ENCODE measurements at places on chromosomes 16 and 17.
A peak's percentile ranks its signal among the peaks of the same experiment; 100 is the strongest.

DNA sequence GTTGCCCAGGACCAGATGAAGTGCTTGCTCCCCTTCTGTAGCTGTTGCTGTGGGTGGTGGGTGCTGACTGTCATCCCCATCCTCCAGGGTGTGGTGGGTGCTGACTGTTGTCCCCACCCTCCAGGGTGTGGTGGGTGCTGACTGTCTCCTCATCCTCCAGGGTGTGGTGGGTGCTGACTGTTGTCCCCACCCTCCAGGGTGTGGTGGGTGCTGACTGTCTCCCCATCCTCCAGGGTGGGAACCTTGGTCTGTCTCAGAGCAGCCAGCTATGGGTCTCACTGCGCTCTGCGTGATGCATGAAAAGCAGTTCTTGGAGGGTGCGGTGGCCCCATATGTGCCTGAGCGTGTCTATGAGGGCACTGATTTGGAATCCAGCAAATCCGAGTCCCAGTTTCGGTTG lies 163.8 kb downstream of the RPTOR start:
- no peak for DNase-seq

GRCh38 chr16:88974916-88975215 lies 2.1 kb downstream of the CBFA2T3 start:
- no peak for DNase-seq

GRCh38 chr17:68972119-68972704 lies 17.0 kb upstream of the ABCA8 start:
- peak; percentile 62 for DNase-seq

- DNase-seq, result no peak
Observed at GRCh38 chr17:45200701-45201100, 21.0 kb upstream of the FMNL1 start.

- no peak for DNase-seq
Observed at GRCh38 chr17:83078378-83079351, 744 bp upstream of the METRNL start.

DNA sequence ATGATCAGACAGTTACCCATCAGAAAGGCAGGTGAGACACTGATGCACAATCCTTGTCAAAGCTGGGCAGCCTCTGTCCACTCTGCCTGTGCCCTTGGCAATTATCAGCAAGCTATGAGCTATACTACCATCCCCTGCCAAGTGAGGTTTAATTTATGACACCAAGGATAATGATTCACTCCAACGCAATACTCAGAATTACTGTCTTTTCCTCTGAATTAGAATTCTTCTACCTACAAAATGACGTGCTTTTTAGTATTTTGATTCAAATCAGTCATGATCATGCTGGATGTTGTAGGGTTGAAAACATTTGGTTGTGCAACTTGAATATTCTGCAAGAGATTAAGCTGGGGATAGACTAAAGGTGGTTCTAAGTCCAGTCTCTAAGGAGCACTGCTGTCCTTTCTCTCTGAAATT lies 116.8 kb upstream of the SOX9 start:
- DNase-seq, result peak; percentile 63

DNA sequence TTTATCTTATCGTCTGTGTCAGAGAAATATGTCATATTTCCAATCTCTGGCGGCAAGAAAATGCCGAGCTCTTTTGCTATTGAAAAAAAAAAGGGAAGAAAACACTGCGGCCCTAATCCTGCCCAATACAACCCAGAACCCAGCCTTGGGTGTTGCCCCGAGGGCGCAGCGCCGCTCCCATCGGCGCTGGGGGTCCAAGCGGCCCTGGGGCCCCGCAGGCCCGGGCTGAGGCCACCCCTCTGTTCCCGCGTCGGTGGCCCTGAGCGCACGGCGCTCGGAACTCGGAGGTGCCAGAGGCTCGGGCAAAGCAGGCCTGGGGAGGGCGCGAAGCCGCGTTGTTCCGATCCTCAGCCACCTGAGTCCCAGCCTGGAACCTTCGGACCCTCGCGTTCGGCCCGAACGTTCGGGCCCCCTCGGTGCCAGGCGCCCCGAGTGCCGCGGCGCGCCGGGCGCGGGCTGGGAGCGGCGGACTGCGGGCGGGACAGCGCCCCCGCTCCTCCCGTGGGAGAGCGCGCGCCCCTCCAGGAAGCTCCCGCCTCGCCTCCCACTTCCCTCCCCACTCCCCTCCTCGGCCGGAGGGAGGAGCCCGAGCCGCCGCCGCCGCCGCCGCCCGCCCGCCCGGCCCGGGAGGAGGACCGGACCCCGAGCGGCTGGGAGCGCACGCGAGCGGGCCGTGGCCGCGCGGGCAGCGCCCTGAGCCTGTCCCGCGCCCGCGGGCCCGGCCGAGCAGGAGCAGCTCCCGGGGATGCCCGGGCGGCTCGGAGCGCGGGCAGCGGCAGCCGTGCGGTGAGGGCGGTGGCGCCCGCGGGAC lies at the start of gene CPNE2:
Gene CPNE2 (plus strand): TSS at position 609 of the 811 bp plus-strand sequence. CDS start 18,160 bp downstream, outside the sequence.
- peak; percentile 29 for DNase-seq

DNA sequence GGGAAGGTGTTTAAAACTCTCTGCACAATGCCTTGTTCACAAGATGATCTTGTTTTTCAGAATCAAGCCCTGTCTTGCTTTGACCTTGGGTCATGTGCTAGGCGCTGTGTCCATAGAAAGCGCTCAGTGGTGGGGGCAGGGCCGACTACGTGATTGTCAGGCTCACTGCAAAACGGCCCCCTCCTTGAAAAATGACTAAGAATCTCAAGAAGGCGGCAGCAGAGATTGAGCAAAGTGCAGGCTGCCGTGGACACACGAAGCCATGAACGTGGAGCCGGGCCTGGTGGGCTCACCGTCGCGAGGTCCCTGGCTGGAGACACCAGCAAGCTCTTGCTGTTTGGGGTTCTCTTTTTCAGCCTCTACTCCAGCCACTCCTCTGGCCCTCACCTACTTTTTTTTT lies 10.2 kb downstream of the ATP2C2 start:
- no peak for DNase-seq
